SW 1271 (cell line): ENCODE measurements at places on chromosomes 1 and 21.

- DNase-seq = no peak
Observed at GRCh38 chr1:157359314-157360022, 192.8 kb downstream of the FCRL5 start.

- no peak for DNase-seq
Observed at GRCh38 chr1:11176081-11176706, 13.0 kb upstream of the ANGPTL7 start.

- DNase-seq = no peak
Observed at GRCh38 chr1:154553056-154554030, 5.1 kb downstream of the UBE2Q1 start.

DNA sequence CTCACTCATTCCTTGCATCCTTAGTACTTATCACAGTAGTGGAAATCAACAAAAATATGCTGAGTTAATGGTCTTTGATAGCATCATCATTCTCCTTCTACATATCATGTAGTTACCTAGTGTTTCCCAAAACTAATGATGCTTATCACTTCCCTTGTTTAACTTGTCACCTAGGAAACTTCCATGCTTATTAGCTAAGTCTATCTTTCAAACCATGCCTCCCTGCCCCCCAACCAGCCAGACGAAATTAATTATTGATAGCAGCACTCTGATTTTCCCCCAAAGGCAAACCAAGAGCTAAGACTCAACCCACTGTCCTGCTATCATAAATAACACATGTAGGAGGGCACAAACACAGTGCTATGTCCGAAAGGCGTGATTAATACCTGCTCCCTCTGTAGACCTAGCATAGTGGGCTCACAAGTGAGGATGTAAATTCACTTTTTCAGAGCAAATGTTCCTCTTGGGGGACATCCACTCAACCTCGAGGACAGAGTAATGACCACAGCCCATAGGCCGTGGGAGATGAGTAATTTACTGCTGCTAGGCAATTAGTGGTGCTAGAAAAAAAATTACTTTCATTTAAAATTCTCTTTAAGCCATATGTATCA, 25.8 kb upstream of the LPAR3 start:
- no peak for DNase-seq

DNA sequence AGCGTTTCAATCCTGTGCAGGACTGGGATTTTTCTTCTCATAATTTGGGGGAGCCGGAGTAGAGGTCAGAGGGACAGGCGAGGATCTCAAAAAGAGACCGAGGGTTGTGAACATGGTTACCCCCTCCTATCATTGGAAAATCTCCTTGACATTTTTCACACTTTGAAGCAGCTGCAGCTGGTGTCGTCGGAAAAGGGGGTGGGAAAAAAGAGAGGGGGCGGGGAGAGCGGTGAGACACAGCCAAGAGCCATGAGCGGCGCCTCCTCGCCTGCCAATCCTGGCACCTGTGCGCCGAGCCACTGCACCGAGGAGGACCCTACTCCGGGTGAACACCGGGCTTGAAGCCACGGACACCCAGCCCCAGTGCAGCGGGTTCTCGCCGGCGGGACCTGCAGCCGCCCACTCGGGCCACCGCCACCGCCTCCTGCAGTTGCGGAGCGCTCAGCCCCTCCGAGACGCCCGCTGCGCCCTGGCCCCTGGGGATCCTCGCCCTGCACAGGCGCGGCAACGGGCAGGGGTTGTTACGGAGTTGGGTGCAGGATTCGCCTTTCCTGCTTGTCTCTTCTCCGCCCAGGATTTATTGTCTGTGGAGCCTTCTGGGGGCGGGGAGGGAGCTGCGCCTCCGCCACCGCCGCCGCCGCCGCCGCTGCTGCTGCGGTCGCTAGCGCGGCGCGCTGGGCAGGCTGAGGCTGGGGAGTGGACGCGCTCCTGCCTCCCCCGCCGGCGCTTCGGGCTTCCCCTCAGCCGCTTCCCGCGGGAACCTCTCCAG, at the start of gene LRRC7:
TSS of gene LRRC7 (plus strand) at position 271 of the 769 bp plus-strand sequence. CDS start 718 bp downstream, outside the sequence.
- DNase-seq = peak; percentile 30

DNA sequence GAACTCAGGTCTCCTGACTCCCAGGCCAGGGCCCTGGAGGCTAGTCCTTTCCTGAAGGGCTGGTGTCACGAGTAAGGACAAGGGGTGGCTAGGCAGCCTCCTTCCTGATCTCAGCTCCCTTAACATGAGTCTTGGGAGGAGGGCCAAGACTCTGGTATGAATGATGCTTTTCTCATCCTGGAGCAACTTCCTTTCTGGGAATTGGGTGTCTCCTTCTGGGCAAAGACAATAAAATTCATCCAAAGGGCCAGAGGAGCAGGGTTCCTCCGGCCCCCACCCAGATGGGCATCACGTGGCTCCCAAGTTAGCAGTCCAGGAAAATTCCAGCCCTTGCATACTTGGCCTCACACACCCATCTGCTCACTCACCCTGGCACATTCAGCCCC, at the start of gene FAM167B:
TSS of gene FAM167B (plus strand) at position 335 of the 386 bp plus-strand sequence. CDS start 200 bp downstream, outside the sequence.
- no peak for DNase-seq

DNA sequence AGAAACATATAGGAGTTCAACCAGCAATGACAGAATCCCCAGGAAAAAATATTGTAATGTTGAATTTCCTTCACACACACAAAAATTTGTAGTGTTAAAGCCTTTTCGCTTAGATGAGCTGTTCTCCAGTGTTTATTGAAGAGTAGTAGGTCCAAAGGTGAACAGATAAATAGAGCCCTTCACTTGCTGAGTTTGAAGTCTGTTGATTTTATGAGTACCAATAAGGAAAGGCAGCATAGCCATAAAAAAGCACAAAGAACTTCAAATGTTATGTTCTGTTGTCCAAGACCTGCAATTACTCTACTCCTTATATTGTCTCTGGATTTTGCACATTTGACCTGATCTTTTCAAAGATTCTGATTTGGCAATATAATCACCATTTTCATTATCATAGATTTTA, 362.7 kb upstream of the B3GALT2 start:
- no peak for DNase-seq

- no peak for DNase-seq
Observed at GRCh38 chr1:23304140-23304620, 39.9 kb downstream of the HNRNPR start.

- peak; percentile 9 for DNase-seq
Observed at GRCh38 chr21:15552914-15553494, 176.8 kb upstream of the USP25 start.
